Activated CD8-positive, alpha-beta memory T cell treated with anti-CD3 and anti-CD28 coated beads for 36 hours (primary cell): ENCODE measurements at places on chromosomes 11 and 22. TPM values are rescaled to one million over a fixed set of nuclear protein-coding genes. Genes with fewer than 3 reads are reported as not detected.

The CALCB gene
- 1.6 TPM for total RNA-seq

The TTC36 gene
- total RNA-seq = 0.38 TPM

The RBM4B gene
- total RNA-seq = 18.1 TPM

The OR52E8 gene
- not detected for total RNA-seq

The GNAZ gene
- 1.2 TPM for total RNA-seq

The GLB1L2 gene
- 9.0 TPM for total RNA-seq

The INPP5J gene
- not detected for total RNA-seq

The MFNG gene
- 199 TPM for total RNA-seq

The SLC17A6 gene
- total RNA-seq = not detected

The HOATZ gene
- not detected for total RNA-seq

The C22orf15 gene
- total RNA-seq = 0.78 TPM

The CREB3L1 gene
- not detected for total RNA-seq

The PRG3 gene
- not detected for total RNA-seq

The NLRP14 gene
- not detected for total RNA-seq

The RFPL2 gene
- 0.10 TPM for total RNA-seq

The SAA2 gene
- total RNA-seq = not detected

The EIF3F gene
- total RNA-seq = 290 TPM

The TBX1 gene
- not detected for total RNA-seq

The KCNJ4 gene
- total RNA-seq = not detected

The ABCC8 gene
- not detected for total RNA-seq

The PKDREJ gene
- total RNA-seq = not detected

The SCUBE1 gene
- 0.08 TPM for total RNA-seq

The KBTBD3 gene
- 4.7 TPM for total RNA-seq

The CAVIN3 gene
- 45.0 TPM for total RNA-seq

The CARNS1 gene
- 1.9 TPM for total RNA-seq

The GRAP2 gene
- total RNA-seq = 39.9 TPM

The DTX4 gene
- total RNA-seq = 0.08 TPM

The AQP11 gene
- 0.55 TPM for total RNA-seq

The TRPM5 gene
- total RNA-seq = not detected

The BDNF gene
- not detected for total RNA-seq

The MPEG1 gene
- not detected for total RNA-seq

The SLC37A2 gene
- 0.65 TPM for total RNA-seq
